ENCODE measurements at places on chromosomes 7 and 10. TPM values are rescaled to one million over a fixed set of nuclear protein-coding genes. Genes with fewer than 3 reads are reported as not detected.

- no peak overlapping the region for H3K4me3 ChIP-seq
- no peak overlapping the region for H3K27ac ChIP-seq
- DNase-seq = no peak
- H3K27me3 ChIP-seq = no peaks in the 10 kb centered on the region
- H3K36me3 ChIP-seq = no peaks in the 10 kb centered on the region
Observed at GRCh38 chr10:74206746-74207145, 55.7 kb downstream of the ADK start.

DNA sequence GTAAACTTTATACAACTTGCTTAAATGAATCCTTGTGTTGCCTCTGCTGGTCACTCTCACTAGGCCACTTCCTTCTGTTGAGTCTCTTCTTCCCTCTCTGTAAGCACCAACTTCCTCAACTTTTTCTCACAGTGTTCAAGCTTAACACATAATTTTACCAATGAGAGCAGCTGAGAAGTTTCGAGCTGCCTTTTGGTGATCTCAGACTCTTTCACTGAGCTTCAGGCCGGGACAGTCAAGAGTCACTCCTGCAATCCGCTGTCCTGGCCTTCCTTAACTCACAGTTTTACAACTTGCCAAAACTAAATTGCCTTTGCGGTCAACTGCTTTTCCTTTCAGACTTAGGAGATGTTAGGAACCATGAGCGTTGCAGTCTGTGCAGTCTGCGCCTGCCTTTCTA lies 47.4 kb downstream of the PRPF18 start:
- H3K27me3 ChIP-seq = no peaks in the 10 kb centered on the region
- no peak overlapping the region for H3K4me3 ChIP-seq
- H3K4me1 ChIP-seq = no peaks in the 10 kb centered on the region
- H3K27ac ChIP-seq = no peak overlapping the region
- DNase-seq = no peak

DNA sequence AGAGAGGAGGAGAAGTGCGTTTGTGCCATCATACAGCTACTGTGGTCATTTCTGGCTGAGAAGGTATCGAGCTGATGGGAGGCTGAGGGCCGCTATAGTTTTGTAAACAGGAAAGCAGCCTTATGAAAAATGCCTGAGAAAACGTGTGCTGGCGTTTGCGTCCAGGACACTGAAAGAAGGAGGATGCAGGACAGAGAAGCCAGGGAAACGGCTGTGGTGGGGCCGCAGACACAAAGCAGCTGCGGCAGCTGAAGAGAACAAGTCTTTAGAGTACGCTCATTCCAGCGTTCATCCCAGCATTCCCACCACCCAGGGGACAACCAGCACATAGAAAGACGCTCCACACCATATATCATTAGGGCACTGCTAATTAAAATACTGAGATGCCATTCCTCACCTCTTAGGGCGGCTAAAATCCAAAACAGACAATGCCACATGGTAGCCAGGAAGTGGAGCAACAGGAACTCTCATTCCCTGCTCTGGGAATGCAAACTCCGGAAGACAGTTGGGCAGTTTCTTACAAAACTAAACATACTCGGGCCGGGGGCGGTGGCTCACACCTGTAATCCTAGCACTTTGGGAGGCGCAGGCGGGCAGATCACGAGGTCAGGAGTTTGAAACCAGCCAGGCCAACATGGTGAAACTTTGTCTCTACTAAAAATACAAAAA lies 18.4 kb downstream of the GNA12 start:
- DNase-seq = no peak
- H3K27me3 ChIP-seq = no peaks in the 10 kb centered on the region
- no peak overlapping the region for H3K4me3 ChIP-seq
- no peaks in the 10 kb centered on the region for H3K36me3 ChIP-seq
- peak overlapping the region; percentile 29 for H3K27ac ChIP-seq

Gene SPDYE8
- total RNA-seq = not detected
